ENCODE measurements at places on chromosomes 2 and 18.

DNA sequence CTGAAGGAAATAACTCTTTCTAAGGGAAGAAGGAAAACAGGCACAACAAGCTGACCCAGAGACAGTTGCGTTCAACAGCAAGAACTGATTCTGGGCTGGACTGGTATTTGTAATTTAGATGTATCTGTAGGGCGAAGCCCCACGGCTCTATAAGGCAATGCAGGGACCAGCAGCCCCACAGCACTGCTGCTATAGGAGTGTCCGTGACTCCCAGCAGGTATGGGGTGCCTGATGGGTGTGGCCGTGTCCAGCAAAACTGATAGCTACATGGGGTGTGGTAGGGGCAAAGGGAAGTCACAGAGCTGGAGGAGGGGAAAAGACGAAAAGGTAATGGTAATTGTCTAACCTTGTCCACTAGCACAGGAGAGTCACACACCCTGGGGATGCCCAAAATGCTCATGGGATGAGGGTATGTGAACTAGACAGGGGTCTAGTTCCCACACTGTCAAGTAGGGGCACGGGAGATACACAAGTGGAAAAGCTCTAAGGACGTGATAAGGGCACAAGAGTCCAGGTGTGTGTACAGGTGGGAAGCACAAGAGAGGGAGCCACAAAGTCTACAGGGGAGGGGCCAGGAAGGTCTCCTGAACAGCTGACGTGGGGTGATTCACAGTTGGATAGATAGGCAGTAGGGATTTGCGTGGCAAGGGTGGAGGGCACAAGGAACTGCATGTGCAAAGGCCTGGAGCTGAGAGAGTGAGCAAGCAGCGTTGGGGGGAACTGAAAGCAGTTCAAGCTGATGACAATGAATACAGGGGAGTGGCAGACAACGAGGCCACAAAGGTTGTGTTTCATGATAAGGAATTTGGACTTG lies 48.5 kb upstream of the ASPRV1 start:
- DNase-seq = no peak

GRCh38 chr2:40431600-40431955 lies 20.3 kb downstream of the SLC8A1 start:
- DNase-seq = no peak

DNA sequence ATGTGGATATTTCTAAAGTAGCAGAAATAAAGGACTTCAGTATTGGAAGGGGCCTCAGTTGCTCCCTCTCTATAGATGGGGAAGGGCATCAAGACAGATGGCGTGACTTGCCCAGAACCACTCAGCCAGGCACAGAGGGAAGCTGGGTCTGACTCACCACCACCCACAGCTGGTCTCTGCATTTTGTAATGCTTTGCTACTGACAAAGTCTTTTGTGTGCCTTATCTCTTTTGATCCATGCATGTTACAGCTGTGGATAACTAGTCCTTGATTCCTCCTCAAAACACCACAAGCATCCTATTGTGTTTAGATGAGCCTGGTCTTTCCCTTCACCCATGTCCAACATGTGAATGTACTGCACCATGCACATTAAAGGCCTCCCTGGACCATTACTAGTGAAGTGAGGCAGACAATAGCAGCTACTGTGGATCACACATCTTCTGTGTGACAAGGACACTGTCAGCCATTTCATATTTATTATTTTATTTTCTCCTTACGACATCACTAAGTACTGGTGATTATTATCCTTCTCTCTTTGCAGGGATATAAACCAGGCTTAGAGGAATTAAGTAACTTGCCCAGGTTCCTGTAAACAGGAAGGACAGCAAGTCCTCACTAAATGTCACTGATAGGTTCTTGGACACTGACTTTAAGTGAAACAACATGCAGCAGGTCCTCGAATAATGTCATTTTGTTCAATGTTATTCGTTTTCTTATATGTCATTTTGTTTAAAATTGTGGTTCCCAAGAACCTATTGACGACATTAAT lies 29.6 kb upstream of the IL37 start:
- DNase-seq = no peak

DNA sequence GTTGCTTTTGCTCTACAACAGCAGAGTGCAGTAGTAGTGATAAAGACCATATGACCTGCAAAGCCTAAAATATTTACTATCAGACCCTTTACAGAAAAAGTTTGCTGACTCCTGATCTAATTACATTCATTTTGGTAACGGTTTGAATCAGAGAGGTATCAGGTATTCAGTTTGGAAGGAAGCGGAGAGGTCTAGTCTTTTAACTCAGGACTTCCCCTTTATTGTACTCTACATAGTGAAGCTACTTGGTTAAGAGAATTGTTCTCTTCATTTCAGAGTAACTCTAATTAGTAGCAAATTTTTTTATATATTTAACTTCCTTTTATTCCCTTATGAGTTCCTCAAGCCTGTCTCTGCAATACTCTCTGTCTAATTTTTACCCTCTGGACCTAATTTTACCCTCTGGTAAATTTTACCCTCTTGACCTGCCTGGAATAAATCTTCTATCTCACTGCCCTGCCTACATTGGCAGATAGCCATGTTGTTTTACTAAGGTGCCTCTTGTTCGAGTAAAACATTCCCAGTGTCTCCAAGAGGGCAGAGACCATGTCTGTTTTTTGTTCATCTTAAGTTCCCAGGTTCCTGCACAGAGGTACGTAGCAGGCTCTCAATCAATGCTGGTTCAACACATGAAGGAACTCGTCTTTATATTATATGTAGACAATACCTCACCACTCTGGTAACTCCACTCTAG lies 170.6 kb downstream of the DNAH6 start:
- no peak for DNase-seq

GRCh38 chr18:59990121-59990823 lies 90.5 kb downstream of the PMAIP1 start:
- DNase-seq = no peak

GRCh38 chr2:74867841-74868658 lies 34.1 kb downstream of the HK2 start:
- DNase-seq = no peak

DNA sequence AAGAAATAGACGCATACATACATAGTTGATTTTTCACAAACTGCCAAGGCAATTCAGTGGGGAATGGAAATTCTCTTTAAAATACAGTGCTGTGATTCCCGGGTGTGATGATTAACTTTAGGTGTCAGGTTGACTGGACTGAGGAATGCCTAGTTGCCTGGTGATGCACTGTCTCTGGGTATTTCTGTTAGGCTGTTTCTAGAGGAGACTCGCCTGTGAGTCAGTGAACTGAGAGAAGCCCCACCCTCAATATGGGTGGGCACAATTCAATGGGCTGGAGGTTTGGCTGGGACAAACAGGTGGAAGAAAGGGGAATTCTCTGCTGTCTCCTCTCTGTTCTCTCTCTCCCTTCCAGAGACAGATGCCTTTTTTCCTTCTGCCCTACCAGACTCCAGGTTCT lies 187.6 kb downstream of the ARHGAP28 start:
- DNase-seq = no peak

GRCh38 chr2:9473985-9474360 lies 378 bp upstream of the IAH1 start:
- DNase-seq = no peak

GRCh38 chr2:71466301-71467179 lies 13.2 kb downstream of the DYSF start:
- DNase-seq = no peak

DNA sequence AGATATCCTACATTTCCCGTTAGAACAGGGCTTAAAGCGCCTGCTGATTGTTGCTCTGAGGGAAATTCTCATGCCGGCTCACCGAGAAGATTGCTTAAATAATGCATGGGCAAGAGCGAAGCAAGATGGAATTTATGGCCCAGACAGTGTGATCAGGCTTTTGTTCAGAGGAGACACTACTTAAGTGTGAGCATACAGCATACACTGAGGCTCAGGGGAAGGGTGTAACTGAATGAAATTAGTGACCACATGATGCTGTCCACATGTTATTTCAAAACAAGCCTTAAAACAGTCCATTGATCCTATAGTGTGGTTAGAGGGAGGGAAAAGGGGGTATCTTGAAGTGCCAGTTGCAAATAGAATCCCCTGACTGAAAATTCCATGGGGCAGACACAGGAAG lies 125.5 kb downstream of the RAPGEF4 start:
- DNase-seq = no peak

- peak; percentile 23 for DNase-seq
Observed at GRCh38 chr2:43950383-43951008, 45.3 kb downstream of the LRPPRC start.

GRCh38 chr18:60639836-60640235 lies 267.3 kb upstream of the MC4R start:
- DNase-seq = no peak

GRCh38 chr18:79624356-79625170 lies 55.0 kb upstream of the CTDP1 start:
- DNase-seq = no peak

DNA sequence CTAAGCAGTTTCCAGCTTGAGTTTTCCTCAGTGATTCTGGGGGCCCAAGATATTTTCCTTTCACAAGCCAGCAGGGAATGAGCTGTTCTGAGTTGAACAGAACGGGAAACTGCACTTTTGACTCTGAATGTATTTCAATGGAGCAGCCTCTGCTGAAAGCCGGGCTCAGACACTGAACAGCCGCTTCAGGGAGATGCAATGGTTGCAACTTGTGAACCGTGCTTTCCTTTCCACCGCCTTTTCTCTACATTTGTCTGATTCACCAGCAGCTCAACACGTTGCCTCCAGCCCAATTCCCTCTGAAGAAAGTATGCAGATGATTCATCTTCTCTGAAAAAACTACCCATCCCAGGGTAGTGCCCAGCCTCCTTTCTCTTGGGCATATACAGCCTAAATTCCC lies 119.3 kb upstream of the PKDCC start:
- no peak for DNase-seq

- peak; percentile 78 for DNase-seq
Observed at GRCh38 chr2:152730591-152731333, 12.3 kb downstream of the ARL6IP6 start.

DNA sequence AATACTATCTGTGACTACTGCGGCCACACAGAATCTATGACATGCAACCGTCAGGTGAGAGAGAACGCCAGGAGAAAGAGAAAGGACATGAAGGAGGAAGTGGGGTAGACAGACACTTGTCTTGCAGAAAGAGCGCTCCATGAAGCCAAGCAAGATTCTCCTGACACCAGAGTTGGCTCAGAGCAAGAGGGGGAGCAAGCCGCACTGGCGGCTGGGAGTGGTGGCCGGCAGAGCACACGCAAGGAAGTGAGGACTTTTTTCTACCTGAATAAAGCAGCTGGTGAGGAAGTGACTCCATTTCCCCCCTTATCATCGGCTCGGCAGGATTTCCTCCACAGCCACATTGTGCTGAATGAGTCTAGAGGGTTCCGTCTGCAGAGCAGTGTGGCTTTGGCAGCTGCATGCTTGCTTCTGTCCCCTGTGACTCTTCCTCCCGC lies 181.6 kb downstream of the BCL2 start:
- DNase-seq = peak; percentile 58

GRCh38 chr2:154623819-154624218 lies 74.7 kb upstream of the KCNJ3 start:
- no peak for DNase-seq

DNA sequence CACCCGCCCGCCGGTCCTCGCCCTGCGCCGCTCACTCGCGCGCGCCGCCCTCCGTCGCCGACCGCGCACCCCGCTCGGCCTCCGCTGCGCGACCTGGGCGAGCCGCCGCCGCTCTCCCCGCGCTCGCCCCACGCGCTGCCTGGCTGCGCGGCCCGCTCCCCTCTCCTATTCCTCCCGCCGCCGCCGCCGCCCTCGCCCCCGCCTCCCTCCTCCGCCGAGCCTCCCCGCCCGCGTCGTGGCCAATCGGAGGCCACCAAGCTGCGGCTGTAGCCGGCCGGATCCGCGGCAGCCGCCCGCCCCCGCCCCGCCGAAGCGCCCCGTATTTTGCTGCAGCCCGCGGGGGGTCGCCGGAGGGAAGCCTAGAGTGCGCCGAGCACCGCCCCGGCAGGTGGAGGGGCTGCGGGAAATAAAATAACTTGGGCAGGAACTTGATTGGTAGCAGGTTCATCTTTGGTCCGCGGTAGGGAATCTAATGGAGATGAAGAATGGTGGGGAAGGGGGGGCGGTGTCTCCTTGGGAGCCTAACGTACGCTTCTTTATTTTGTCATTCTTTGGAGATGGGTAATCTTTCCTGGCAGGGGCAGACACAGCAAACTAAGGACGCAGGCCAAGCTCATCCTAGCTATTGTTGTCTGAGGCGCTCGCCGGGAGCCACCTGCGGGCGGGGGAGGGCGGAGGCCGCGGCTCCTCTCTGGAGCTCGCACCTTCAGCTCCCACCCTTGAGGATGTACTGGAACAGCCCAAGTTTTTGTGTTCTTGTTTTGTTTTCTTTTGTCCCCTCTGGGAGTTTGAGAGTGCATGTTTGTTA lies 1.1 kb upstream of the CDH2 start:
- no peak for DNase-seq

DNA sequence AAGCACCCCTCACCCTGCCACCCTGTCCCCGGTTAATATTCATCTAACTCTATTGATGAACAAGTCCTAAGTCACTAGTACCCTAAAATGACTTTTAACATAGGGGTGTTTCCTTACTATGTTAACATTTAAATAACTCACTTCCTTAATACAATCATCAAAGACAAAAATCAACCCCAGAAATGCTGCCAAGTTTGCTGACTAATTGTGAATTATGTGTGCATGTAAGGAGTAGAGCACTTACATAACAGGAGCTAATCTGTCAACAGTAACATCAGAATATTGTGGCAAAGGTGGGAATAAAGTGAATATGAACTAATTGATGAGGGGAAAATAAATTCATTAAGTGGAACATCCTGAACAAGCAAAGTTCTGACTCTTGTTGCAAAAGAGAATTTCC lies 81.4 kb upstream of the ERBB4 start:
- DNase-seq = no peak

- no peak for DNase-seq
Observed at GRCh38 chr18:75334869-75335268, 92.6 kb downstream of the SMIM21 start.

GRCh38 chr2:233572468-233572867 lies 5.9 kb upstream of the USP40 start:
- no peak for DNase-seq

DNA sequence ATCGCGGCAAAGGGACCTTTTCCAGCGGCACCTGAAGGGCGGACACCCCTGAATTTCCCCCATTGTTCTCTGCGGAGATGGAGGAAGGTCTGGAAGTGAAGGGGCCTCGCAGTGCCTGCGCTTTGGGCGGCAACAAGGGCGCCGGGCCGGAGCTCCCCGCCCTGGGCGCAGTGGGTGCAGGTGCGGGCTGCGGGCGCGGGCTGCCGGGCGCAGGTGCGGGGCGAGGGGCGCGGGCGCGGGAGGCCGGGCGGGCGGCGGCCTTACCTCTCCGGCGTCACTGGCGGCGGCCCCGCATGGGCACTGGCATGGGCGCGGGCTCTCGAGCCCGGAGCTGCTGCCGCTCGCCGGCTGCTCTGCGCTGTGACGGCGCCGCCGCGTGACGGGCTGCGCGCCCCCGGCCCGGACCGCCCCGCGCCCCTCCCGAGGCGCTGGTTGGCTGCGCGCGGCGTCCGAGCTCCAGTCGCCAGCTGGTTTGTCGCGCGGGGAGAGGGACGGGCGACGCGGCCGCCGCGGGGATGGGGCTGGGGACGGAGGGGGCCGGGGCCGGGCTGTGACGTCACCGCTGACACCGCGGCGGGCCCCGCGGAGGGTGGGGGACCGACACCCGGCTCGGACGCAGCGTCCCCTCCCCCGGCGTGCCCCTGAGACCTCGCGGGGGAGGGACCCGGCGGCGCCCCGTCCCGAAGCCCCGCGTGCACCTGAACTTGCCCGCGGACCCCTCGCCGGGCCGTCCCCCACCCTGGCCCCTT lies at the start of gene KIF1A:
Gene KIF1A, minus strand, starts transcription at position 362 of the 749 bp plus-strand sequence. CDS start 22,467 bp downstream, outside the sequence.
- DNase-seq = no peak

- no peak for DNase-seq
Observed at GRCh38 chr2:207777124-207777523, 7.4 kb upstream of the FZD5 start.

GRCh38 chr2:12813166-12813565 lies 96.4 kb downstream of the TRIB2 start:
- no peak for DNase-seq

Data from CD4-positive, alpha-beta memory T cell (primary cell).